ENCODE measurements at places on chromosomes 16 and 17. TPM values are rescaled to one million over a fixed set of nuclear protein-coding genes. Genes with fewer than 3 reads are reported as not detected.

Gene NHLRC4
- not detected for total RNA-seq

Gene FAM171A2
- 16.3 TPM for total RNA-seq

Gene HS3ST6
- not detected for total RNA-seq

Gene GLIS2
- 5.9 TPM for total RNA-seq

Gene STXBP4
- 10.3 TPM for total RNA-seq

Gene CD300LB
- not detected for total RNA-seq

Gene ZDHHC1
- 4.8 TPM for total RNA-seq

Gene SCARF1
- total RNA-seq, result 0.81 TPM

Measured in PC-3 (cell line).